ENCODE measurements at places on chromosomes 16 and 17.

DNA sequence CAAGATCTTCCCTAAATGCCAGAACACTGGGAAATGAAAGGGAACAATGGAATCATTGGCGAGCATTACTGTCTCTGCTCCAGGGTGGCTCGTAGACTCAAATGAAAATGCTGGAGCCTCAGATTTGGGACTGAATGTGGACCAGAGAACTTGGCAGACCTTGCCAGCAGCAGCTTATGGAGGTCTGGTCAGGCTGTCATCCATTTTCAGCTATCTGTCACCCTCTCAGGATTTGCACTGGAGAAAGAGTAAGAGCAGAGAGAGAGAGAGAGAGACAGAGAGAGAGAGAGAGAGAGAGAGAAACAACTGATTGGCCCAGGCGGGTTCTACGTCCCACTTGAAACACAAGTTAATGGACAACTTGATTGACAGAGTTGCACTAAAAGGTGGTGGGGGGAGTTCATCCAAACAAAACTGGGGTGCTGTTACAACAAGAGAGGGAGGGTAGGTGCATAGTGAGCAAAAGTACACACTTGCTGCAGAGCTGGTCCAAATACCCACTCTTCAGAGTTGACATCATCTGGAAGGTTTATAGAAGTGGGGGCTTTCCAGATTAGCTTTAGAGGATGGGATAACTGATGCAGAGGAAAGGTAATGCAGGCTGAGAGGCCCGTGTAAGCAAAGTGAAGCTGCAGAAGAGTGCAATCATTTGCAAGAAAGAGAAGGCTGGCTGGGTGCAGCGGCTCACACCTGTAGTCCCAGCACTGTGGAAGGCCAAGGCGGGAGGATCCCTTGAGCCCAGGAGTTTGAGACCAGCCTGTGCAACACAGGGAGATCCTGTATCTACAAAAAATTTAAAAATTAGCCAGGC lies 16.5 kb upstream of the NSMCE1 start:
- DNase-seq = no peak

DNA sequence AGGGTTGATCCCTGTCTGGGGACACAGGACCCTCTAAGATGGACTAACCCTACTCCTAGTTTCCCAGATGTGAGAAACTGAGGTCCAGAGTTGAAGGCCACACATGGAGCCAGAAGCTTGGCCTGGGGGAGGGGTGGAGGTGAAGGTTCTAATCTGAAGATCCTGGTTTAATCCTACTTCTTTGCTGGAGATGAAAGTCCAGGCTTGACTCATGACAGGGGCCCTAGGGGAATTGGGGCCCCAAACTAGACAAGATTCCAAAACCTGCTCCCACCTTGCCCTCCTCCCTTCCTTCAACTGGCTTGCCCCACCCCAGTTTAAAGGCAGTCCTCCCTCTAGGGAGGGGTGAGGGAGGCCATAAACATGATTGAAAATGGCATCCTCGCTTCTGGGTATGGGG lies 21.6 kb downstream of the IGF2BP1 start:
- DNase-seq = no peak

DNA sequence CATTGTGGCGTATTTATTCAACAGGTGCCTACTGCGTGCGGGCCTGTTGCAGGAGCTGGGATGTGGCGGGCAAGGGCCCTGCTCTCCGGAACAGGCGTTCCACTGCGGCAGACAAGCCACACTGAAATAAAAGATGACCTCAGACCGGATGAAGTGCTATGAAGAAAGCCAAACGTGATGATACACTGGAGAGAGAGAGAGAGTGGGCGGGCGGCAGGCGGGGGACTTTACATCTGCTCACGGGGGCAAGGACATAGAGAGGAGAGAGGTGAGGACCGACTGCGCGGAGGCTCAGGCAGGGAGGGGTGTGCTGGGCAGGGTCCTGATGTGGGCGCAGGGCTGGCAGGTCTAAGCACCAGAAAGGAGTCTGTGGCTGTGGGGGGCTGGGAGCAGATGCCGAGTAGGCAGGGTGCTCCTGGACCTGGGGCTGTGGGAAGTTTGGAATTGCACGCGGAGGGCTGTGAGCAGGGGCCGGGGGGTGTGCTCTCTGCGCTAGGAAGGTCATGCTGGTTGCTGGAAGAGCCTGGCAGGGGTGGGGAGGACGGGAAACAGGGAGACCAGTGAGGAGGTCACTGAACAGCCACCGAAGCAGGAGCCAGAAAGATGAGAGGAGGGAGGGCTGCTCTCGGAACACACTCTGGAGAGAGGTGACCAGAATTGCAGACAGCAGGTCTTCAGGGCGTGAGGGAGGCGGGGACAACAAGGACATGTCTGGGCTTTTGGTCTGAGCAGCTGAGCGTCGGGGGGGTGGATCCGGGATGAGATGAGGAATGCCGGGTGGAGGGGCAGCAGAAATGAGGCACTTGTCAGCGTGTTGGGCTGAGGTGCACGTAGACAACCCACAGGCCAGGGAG lies 9.9 kb downstream of the MXRA7 start:
- peak; percentile 37 for DNase-seq

GRCh38 chr16:15642557-15643047 lies 352 bp downstream of the MARF1 start:
- peak; percentile 73 for DNase-seq

GRCh38 chr17:62478424-62478879 lies at the start of gene TLK2:
TLK2 (plus strand) TSS chr17:62478825; CDS start chr17:62481126, 2,301 bp downstream.
- peak; percentile 74 for DNase-seq
